Kidney glomerular epithelial cell (primary cell): ENCODE measurements at places on chromosomes 7 and 10.

DNA sequence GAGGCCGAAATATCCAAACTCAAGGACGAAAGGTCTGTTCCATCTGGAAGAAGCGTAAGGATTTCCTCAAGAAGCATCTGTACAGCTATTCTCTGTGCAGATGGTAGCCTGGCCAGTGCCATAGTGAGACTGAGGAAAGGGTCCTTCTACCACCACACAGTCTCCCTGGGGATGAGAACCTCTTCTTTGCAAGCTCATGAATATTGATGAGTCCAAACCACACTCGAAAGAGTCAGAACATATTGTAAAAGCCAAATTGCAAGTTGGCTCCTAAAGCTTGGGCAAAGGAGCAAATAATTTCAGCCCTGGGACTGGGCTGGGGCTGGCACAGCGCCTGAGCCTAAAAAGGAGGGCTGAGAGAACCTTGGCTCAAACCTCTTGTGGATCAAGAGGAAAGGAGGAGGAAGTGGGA lies 66.1 kb upstream of the PIP4K2A start:
- no peak for DNase-seq

DNA sequence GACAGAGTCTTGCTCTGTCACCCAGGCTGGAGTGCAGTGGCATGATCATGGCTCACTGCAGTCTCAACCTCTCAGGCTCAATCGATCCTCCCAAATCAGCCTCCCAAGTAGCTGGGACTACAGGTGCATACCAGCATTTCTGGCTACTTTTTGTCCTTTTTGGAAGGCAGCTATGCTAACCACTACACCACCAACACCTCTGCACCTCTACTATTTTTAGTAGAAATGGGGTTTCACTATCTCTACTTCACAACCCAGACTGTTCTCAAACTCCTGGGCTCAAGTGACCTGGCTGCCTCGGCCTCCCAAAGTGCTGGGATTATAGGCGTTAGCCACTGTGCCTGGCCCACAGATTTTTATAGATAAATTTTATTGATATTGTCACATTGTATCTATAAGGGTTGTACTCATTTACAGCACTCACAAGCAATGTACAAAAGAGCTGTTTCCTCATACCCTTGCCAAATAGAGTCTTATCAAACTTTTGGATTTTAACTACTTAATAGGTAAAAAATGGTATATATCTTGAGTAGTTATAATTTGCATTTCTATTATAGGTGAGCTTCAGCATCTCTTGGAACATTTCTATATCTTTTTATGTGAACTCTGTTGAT lies 23.7 kb downstream of the PRR15 start:
- DNase-seq, result no peak

DNA sequence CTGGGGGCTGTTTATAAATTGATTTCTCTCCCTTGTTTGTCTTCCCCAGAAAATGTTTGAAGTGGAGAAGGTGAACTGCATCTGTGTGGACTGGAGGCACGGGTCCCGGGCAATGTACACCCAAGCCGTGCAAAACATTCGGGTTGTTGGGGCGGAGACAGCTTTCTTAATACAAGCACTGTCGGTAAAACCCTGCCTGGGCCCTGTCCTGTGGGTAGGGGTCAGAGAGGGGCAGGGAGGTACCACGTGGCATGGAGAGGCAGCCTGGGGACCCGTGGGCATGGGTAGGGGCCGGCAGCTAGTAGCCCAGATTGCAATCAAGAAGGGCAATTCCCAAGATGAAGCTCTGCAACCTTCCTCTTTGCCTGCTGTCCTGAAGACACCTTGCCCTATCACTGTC lies 6.1 kb downstream of the PNLIPRP2 start:
- DNase-seq, result no peak

GRCh38 chr7:149027611-149028345 lies 527 bp downstream of the PDIA4 start:
- DNase-seq, result peak; percentile 19

DNA sequence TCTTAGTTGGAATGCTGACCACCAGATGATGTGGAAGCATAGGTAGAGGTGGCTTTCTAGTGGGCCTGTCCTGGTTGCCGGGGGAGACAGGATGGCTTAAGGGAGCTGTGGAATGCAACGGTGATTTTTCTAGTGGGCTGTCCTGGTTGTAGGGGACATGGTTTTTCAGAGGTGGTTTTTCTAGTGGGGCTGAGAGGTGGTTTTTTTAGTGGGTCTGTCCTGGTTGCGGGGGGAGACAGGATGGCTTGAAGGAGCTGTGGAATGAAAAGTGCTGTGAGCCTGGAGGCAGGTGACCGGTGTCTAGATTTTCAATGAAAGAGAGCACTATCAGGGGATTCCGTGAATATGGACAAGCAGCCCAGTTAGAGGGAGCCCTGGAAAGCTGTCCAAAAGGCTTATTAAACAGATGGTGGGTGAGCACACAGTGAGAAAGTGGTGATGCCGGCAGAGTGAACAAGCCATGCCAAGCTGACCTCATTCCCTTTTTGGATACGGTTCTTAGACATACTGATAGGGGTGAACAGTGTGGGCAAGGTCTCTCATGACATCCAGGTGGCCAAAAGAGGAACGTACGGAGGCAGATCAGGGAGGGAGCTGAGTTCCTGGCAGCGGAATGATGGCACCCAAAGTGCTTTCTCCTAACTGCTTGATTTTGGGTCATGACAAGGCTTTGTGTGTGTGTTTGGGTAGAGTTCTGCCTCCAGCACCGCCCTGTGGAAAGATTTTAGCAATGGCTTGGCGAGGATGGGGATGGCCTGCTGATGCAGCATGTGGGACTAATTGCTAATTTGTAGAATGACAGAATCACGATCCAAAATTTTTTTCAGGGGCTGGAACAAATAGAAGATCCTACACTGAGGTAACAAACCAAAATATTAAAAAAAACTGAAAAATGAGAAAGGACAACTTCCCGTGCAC lies 126.6 kb downstream of the TMEM178B start:
- no peak for DNase-seq

DNA sequence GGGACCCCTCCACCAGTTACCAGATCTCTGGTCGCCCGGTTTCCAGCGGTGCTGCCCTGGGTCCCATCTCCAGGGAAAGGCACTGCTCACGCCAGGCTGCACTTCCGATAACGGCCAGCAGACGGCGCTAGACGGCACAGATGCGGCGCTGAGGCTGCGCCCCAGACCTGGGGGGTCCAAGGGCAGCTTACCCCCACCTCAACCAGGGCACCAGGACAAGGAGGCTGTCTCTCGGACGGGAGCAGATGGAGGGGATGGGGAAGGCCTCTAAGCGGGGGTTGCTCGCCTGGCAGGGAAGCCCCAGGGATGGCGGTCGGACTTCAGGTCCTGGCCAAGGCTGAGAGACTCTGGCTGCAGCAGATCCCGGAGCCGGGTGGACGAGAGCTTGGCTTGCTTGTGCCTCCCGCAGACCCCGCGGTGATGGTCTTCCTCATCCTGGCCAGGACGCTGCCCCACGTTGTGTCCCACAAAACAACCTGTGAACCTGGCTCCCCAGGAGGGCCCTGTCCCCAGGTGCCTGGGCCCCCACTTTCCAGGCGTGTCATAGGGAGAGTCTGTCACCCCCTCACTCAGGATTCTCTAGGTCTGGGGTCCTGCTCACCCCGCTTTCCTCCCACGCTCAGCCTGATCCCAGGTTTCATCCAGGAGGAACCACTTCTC lies 23.9 kb upstream of the ZNF716 start:
- DNase-seq, result no peak

- DNase-seq, result no peak
Observed at GRCh38 chr7:1523844-1524243, 6.7 kb upstream of the MAFK start.

DNA sequence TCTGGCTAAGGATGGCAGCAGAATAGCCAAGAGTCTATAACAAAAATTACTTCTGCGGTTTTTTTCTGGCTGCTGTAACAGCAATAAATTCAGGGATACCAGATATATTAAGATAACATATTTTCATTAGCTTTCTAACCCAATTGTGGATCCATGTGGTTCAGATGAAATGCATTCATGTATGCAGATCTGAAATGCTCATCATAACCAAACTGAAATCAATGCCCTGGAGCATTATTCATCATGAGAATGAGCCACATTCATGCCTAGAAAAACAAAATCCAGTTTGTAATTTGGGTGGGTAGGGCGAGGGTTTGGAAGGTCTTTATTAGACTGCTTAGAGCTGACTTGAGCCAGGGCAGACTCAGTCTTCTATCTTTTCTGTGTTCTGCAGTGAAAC lies 69.8 kb upstream of the SEMA3A start:
- no peak for DNase-seq

GRCh38 chr7:120259386-120259785 lies 13.6 kb upstream of the KCND2 start:
- no peak for DNase-seq

DNA sequence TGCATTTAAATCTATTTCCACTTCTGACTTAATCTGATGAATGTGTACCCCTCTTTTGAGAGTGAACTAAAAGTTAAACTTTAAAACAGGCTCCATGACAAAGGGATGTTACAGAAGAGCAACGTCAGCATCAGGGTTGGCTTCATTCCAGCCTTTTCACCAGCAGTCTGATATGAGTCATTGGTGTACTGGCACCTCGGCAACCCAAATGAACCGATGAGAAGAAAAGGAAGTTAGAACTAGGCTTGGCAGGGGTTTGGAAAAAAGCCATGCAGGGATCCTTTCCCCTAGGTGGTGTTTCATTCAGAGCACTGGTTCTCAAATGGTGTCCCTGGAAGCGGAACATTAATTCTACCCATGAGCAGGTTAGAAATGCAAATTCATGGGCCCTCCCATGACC lies 53.6 kb downstream of the SEC61G start:
- peak; percentile 86 for DNase-seq

DNA sequence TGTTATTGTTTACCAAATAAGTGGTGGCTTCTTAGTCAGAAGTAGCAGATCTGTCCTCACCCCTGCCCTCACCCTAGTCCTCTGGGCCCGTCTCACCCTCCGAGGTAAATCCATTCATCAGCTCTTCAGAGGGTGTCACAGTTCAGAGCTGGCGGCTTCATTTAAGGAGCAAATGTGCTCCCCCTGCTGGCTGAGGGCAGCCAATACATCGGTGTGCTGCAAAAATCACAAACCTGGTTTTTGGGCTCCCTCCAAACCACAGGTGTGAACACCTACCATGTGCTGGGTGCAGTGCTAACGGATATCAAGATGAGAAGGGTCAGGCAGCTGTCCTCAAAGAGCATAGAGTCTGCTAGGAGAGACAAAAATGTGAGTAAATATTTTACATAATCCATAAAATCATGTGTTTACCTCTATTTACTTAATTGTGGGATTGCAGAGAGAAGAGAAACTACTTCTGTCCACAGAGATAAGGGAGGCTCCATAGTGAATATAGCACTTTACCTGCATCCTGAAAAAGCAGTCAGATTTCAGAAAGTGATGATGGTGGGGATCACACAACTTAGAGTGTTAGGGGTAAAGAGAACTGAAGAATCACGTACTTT lies 15.5 kb upstream of the CRTAC1 start:
- DNase-seq, result peak; percentile 43

DNA sequence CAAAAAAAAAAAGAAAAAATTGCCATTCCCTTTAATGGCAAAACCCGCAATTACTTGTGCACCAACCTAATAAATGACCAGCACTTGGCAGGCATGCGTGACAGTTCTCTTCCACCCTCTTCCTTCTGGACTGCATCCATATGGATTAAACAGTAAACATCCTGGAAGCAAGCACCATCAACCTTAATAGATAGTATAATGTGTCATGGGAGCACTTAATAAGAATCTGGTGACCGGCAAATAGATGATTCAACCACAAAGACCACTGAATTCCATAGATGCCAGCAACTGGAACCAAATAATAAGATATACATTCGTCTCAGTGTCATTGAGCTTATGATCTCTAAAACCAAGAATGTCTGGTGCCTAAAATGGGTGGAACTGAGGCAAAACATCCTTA lies 610.2 kb downstream of the CALN1 start:
- DNase-seq, result no peak

DNA sequence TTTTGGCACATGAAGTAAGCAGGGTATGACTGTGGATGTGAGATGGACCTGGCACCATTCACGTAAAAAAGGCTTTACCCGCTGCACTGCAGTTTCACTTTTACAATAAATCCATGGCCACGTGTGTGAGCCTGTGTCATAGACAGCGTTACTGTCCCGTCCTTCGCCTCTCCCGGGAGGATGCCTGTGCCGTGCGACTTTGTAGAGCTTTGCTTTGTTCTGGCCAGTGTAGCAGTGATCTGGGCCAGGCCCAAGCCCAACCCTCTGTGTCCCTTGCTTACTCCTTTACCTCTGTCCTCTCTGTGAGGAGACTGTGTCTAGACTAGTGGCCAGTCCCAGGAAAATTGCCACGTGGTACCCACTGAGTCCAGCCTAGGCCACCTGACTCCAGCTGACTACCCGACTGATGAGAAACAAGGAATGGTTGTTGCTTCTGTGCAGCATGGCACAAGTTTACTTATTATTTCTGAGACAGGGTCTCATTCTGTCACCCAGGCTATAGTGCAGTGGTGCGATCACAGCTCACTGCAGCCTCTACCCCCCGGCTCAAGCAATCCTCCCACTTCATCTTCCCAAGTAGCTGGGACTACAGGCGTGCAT lies 48.1 kb downstream of the JAKMIP3 start:
- DNase-seq, result no peak

GRCh38 chr7:159227433-159227832 lies 82.8 kb upstream of the VIPR2 start:
- peak; percentile 29 for DNase-seq
